Stimulated activated CD4-positive, alpha-beta T cell treated with anti-CD3 and anti-CD28 coated beads, Interleukin-12 subunit alpha, Interleukin-12 subunit beta, amount 100 ng/mL, for 24 hours (primary cell): ENCODE measurements at places on chromosomes 4 and X.

GRCh38 chrX:123847056-123847455 lies 12.8 kb upstream of the XIAP start:
- DNase-seq: no peak

GRCh38 chrX:149682031-149682430 lies 29.8 kb upstream of the MAGEA11 start:
- no peak for DNase-seq

DNA sequence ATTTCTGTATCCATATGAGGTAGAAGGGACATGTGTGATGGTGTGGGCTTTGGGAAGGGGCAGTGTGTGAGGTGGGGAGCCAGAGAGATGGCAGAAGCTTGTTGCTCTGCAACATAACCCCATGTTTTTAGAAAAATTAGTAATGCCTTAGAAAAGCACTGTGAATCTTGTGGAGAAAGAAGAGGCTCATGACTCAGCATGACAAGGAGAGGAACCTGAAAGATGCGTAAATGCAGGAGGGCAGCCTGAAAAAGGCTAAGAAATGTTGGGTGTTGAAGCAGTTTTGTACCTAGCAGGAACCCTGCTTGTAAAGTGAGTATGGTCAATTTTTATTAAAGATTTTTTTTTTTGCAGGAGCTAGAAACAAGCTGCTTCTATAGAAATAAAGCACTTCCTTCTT lies 59.8 kb downstream of the ARSJ start:
- DNase-seq: no peak

GRCh38 chrX:152817078-152817764 lies 13.3 kb downstream of the CETN2 start:
- no peak for DNase-seq

- DNase-seq: no peak
Measured at GRCh38 chr4:4980621-4981230, 38.5 kb downstream of the CYTL1 start.

DNA sequence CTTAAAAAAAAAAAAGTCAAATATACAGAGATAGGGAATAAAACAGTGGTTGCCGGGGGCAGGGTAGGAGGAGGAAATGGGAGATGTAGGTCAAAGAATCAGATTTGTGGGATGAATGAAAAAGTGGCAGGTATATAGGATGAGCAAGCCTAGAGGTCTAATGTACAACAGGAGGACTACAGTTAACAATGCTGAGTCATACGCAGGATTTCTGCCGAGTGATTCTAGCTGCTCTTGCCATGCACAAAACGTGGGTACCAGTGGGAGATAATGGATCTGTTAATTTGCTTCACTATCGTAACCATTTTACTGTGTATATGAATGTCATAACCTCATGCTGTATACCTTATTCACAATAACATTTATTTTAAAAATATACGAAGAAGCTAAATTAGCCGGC lies 10.7 kb upstream of the MTNR1A start:
- no peak for DNase-seq

DNA sequence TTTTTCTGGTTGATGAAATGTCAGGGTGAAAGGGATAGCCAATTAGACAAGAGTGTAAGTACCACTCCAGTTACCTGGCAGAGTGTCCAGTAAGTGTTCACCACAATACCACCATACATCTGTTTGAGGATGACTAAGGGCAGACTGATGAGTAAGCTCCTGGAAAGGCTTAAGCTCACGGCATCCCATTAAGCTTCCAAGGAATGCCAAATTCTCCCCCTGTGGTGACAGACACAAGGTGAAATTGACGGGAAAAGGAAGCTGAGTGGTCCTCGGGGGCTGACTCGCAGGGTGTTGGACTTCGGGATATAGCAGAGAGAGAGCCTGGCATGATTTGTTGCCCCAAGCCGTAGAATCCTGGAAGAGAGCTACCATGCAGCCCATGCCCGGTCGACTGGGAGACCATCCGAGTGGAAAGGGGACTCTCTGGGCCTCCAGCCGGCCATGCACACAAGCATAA lies 7.6 kb upstream of the BST1 start:
- no peak for DNase-seq

DNA sequence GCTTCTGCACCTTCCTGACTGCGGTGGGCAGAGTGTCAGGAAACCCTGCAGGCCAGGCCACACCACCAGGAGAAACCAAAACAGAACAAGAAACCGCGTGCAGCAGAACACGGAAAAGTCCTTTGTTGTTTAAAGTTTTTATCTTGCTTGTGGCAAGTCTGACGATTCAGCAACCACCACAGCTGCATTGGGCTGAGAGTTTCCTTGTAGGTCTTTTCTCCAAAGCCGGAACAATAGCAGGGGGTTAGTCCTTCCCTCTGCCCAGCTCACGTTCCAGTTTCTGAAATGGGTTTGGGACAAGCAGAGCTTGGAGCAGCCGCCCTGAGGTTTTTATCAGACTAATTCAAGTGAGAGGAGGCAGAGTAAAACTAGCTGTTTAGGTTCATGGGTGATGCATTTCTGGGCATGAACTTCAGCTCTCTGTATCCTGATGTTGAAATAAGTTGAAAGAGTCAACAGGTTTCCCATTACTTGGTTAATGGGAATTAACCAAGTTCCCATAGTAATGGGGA lies 216.9 kb downstream of the PTTG2 start:
- peak; percentile 25 for DNase-seq

GRCh38 chr4:84677995-84678394 lies 95.1 kb downstream of the CDS1 start:
- DNase-seq: no peak

- DNase-seq: no peak
Measured at GRCh38 chrX:67787196-67787595, 243.4 kb downstream of the AR start.

GRCh38 chrX:152072236-152072635 lies 66.1 kb downstream of the MAGEA10 start:
- DNase-seq: no peak

- DNase-seq: no peak
Measured at GRCh38 chr4:13498469-13498868, 14.3 kb upstream of the RAB28 start.

- peak; percentile 44 for DNase-seq
Measured at GRCh38 chr4:183398298-183399125, 45.9 kb upstream of the CDKN2AIP start.

GRCh38 chr4:127162741-127163140 lies 470.0 kb upstream of the INTU start:
- no peak for DNase-seq

DNA sequence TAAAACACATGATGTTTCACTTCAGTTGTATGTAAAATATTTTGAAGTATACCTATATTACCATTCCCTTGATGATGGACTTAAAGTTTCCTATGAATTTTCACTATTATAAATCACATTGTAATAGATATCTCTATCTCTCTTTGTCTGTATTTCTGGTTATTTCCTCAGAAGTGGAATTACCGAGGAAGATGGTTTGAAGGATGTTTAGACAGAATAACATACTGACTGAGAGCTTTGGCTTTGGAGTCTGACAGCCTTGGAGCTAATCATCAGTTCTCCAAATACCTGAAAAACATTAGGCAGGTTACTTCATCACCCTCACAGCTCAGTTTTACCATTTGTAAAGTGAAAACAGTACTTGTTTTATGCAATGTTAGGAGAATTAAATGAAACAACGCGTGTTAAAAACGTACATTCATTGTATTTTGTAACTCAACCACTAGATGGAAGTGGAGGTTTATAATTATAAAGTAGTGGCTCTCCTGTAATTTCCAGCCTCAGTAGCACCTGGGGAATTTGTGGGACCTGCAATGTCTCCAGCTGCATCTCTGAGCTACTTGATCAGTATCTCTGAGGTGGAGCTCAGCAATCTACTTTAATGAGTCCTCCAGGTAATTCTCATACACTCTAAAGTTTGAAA lies 14.3 kb downstream of the JCHAIN start:
- DNase-seq: no peak

DNA sequence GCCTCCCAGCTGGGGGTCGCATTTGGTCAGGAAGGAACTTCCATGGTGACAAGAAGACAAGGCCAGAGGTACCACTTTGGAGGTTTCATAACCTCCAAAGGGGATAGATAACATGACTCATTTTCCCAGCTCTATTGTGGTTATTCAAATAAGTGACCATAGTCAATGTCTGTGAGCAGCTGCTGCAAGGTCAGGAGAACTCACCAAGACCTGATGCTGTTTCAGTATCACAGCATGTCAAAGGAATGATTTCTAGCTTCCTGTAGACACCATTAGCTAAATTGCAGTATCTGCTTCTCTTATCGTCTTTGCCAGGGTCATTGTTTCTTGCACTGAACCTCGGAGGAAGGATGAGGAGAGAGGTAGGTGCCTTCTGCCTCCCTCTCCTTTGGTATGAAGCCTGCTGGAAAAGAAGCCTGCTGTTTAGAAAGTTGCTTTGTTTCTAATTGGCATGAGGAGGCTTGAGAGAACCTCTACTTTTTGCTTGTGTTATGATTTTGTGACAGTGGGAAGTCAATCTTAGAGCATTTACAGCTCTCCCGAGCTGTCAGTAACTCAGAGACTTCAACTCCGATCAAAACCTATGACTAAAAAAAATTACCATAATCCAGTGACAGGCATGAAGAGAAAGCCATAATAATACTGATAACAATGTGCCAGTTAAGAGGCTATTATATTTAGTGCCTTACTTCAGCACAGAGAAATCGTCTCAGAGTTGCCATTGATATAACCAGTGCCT lies 38.0 kb upstream of the GATB start:
- no peak for DNase-seq

DNA sequence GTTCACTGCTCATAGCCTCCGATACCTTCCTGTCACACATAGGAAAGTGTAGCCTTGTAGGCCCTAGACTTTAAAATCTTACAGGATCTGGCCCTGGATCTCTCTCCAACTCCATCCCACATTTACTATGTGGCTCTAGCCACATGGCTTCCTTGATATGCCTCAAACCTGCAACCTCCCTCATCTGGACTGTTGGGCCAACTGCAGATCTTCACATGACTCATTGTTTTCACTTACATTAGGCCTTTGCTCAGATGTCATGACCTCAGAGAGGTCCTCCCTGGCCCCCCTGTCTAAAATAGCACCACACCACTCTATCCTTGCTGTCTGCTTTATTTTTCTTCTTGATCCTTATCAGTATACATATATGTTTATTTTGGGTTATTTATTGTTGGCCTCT lies 8.1 kb upstream of the NR0B1 start:
- DNase-seq: no peak

GRCh38 chr4:135670548-135670947 lies 1469.0 kb upstream of the PABPC4L start:
- no peak for DNase-seq

GRCh38 chrX:137549851-137550664 lies 15.9 kb upstream of the ZIC3 start:
- DNase-seq: no peak

DNA sequence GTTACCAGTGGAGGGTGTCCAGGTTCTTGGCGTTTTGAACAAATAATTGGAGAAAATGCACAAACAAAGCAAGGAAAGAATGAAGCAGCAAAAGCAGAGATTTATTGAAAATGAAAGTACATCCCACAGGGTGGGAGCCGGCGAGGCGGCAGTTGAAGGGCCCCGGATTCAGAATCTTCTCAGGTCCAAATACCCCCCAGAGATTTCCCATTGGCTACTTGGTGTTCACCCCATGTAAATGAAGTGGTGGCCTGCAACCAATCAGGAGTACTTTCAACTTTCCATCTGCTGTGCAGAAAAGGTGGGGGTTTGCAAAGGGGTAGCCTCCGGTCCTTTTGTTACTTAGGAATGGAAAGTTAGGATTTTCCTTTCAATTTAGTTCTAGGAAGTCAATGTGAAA lies 1447.0 kb downstream of the C4orf33 start:
- no peak for DNase-seq

- no peak for DNase-seq
Measured at GRCh38 chr4:1251773-1252066, 2.8 kb upstream of the CTBP1 start.

DNA sequence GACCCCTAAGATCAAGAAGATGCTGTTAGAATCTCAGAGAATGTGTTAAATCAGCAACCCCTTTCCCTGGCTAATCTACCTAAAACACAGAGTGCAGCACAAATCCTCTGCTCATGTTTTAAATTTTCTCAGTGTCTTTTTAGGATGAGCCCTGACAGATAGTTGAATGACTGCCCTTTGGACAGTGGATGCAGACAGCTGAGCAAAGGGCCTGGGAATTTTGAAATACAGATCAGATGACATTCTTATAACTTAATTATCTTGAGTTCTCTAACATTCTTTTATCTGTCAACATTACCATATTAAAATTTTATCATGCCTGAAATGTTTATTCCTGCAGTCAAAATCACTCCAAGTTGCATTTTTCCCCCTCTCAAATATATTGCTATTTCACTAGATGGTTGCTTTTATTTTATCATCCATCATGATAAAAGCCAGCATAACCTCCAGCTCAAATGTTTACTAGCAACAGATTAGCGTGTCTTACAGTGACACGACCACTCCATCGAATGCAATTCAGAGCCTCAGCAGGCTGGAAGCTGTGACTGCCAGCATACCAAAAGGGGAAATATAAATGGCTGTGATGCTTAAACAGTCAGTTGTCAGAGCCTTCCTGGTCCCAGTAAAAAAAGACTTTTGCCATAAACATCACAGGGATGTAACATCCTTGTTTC lies 22.8 kb upstream of the ARHGAP24 start:
- DNase-seq: no peak

- no peak for DNase-seq
Measured at GRCh38 chrX:150084496-150085229, 146.4 kb upstream of the EOLA2 start.

DNA sequence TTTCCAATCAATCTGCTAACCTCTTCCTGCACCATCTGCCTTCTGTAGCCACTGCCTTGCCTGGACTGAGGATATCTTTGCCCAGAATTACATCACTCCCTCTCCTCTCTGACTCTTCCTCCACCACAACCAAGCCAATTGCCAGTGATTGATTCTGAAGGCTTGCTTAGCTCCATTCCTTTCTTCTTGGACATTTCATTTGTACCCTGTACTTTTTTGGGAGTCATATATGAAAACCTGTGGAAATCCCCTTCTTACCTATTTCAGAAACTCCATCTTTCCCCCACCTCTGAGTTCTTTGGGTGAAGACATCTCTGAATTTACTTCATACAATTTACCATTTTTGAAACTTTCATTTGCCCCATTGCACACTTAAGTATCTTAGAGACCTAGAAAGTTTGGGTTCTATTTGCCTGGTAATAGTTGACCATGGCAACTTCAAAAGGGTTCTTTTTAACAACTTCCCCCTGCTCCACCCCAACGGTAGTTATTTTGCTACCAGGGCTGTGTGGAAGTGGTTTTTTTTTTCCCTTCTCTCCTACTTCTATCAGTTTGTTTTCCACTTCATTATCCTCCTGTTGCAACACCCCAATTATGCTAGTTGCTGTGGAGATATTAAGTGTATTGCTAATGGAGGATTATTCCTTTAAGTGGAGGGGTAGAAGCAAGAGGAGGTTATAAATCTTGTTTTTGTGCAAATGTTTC lies 14.3 kb downstream of the SGMS2 start:
- no peak for DNase-seq

DNA sequence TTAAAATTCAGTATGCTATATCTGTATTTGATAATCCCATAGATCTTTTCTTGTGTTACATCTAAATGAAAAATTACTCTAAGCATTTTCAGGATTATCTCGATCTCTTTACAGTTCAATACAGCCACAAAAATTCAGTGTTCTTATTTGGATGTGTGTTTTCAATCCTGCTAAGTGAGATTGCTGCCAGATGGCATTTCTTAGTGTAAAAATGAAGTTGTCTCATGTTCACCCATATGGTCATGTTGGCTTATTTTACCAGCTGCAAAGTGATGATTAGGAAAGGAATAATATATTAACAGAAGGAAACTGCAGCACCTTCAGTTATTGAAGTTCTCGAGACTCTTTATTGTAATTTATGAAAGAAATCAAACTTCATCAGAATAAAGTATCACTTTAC lies 12.1 kb upstream of the FAM47A start:
- DNase-seq: no peak

- DNase-seq: no peak
Measured at GRCh38 chrX:25737540-25737939, 400.6 kb upstream of the MAGEB18 start.

- DNase-seq: no peak
Measured at GRCh38 chr4:42144028-42144427, 8.4 kb downstream of the BEND4 start.
